ENCODE measurements at places on chromosomes 7 and 10.

DNA sequence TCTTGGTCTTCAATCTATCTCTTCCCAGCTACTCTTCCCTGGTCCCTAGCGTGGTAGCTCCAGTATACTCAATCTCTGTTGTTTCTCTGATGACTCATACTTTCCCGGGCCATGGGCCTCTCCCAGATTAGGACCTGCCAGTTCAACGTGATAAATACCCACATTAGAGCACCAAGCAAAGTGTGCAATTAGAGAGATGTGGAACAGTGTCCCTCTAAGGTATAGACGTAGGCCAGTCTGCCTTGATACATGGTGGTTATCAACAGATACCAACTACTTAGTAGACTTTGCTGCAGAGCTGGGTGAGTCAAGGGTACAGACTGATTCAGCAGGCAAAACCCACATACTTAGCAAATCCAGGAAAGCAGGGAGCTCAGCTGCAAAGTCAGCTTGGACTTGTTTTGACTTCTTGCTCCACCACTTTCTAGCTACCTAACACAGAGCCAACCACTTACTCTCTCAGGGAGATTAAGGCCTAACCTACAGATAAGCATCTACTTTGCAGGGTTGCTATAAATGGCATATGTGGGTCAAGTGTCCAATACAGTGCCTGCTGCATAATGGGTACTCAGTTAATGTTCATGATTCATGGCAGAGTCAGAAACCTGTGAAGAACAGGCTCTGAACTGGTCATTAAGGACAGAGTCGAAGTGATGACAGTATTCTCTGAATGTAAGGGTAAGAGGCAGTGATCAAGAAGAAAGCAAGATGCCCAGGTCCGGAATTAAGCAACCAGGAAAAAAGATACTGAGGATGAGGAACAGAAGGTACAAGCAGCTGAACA lies 176.1 kb downstream of the CHN2 start:
- DNase-seq, result no peak

- no peak for DNase-seq
Measured at GRCh38 chr10:95536894-95537541, 24.2 kb downstream of the SORBS1 start.

GRCh38 chr7:66047426-66047825 lies 28.2 kb upstream of the ASL start:
- DNase-seq, result no peak

DNA sequence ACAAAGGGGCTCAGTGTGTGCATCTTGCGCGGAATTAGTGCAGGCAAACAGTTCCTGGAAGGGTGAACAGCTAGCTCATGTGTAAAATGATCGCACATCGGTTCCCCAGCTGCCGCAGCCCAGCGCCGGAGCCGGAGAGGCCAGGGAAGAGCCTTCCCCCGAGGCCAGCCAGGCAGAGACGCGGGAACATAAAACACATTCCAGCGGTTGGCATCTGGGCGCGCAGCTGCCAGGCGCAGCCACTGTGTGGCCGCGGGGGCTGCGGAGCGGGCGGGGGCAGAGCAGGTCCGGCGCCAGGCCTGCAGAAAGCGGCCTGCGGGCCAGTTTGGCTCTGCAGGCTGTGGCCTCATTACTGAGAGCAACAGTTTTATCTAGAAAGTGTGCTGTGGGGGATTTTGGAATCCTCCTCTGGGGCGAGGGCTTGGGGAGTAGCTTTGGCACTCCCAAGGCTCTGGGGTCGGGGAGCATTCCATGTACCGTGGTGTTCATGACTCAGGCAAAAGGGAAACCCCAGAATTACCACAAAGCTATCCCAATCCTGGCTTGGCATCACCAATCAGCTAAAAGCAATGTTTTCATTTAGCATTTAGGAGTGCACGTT lies 74.3 kb downstream of the SAMD9 start:
- DNase-seq, result no peak

DNA sequence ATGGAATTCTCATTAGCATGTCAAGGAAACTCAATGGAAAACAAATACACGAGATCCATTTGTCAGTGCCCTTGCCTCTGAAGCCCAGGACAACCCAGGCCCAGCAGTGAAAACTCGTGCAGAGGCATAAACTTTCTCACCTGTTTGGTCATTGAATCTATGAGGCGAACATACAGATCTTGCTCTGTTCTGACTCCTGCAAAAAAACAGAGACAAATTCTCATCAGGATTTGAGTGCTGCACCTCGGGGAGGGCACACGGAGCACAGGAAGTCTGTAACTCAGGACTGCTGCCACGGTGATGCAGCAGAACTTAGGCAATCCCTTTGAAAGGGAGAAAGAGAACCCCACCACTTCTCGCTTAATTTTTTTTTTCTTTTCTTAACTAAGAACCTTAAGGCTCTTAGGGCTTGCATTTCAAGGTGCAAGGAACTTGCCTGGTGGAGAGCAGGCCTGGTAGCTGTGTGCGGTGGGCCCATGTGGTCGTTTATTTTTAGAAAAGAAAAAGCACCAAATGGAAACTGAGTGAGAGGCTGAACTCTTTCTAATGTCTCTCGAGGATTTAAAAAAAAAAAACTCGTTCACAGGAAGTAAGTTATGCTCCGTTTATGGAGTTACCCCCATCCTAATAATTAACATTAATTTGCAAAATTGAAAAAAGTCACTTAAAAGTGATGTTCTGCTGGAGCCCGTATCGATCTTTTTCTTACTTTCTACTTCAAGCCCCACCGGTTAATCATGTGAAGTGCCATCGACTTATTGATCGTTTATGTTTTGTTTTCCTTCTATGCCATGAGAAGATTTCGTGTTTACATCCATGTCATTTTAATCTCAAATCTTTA lies 1.8 kb downstream of the EBF3 start:
- DNase-seq, result no peak

DNA sequence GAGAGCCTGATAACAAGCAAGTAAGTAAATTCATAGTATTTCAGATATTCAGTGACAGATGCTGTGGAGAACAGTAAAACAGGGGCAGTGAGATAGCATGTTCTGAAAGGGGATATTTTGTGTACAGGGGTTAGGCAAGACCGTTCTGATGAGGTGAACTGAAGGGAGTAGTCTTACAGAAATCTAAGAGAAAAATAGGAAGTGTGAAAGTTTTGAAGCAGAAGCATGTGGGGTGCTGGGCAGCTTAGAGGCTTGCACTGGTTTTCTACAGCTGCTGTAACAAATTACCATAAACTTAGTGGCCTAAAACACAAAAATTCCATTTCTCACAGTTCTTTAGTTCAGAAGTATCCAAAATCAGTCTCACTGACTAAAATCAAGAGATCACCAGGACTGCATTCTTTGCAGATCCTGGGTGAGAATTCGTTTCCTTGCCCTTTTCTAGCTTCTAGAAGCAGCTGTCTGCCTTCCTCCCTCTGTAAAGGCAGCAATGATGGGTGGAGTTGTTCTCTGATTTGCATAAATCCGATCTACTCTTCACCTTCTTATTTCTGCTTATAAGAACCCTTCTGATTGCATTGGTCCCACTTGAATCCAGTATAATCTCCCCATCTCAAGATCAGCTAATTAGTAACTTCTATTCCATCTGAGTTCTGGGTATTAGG lies 7.5 kb upstream of the KLF14 start:
- no peak for DNase-seq

GRCh38 chr7:143372070-143372469 lies 9.1 kb upstream of the ZYX start:
- peak; percentile 92 for DNase-seq

DNA sequence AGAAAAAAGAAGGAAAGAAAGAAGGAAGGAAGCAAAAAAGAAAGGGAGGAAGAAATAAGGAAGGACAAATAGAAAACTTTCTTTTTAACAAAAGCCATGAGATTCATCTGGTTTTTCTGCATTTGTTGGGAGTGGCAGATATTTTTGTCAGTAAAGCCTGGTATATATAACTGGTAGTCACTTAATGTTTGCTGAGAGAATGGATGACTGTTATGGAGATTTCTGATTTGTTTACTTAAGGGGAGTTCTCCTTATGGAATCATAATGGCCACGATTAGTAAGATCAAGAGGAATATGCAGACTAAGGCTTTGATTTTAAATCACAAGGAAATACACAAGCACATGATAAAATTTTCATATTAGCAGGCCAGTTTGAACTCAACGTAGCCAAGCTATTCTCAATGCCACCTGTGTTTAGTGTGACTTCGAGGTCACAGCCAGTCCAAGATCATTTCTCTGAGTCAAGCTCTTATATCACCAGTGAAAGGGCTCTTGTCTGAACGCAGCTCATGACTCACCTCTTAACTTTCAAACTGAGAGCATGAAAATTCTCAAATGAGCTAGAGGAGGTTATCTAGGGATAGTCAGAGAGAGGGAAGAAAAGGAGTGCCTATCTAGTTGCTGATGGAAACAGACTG lies 445.1 kb upstream of the ZMIZ1 start:
- DNase-seq, result no peak

DNA sequence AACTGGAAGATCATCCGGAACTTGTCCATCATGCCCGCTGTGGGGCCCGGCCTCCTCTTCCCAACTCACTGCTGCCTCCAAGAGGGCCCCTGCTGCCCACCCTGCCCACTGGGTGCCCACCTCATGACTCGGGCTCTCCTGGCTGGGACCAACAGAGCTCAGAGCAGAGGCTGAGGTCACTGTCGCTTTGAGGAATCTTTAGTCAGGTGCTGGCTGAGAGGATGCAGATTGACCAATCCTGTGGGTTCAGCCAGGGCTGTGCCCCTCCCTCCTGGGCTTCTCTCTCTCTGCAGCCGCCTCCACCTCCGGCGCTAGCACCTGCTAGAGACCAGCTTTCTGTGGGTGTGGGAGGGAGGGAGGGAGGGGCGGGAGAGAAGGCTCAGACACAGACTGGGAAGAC lies at the start of gene CALHM1:
TSS of gene CALHM1 (minus strand) at position 181 of the 400 bp plus-strand sequence. CDS start at position 32, 149 bp downstream.
- DNase-seq, result peak; percentile 65

GRCh38 chr10:9762966-9763656 lies 1254.6 kb upstream of the CELF2 start:
- DNase-seq, result no peak

GRCh38 chr7:92904244-92905131 lies 68.1 kb upstream of the CDK6 start:
- no peak for DNase-seq

- DNase-seq, result no peak
Measured at GRCh38 chr7:271266-272107, 18.5 kb upstream of the FOXL3 start.

DNA sequence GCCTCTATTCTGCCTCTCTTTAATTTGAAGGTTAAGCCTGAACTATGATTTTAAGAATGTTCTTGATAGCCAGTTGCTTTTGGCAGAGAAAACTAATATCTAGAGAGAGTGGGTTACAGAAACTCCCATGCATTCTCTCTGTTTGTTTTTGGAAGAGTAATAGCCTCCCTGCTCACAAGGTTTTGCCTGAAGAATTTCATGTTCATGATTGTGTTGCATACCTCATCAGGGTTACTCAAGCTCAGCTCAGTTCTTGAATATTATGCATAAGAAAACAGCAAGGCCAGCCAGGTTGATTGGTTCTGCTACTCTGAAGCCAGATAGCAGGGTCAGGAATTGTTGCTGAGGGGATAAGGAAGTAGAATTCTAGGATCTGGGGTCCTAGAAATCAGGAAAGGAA lies 137.4 kb downstream of the MDFIC start:
- no peak for DNase-seq

- no peak for DNase-seq
Measured at GRCh38 chr10:123361832-123362231, 207.6 kb downstream of the BUB3 start.

- DNase-seq, result no peak
Measured at GRCh38 chr7:77434570-77435275, 18.6 kb upstream of the GSAP start.

DNA sequence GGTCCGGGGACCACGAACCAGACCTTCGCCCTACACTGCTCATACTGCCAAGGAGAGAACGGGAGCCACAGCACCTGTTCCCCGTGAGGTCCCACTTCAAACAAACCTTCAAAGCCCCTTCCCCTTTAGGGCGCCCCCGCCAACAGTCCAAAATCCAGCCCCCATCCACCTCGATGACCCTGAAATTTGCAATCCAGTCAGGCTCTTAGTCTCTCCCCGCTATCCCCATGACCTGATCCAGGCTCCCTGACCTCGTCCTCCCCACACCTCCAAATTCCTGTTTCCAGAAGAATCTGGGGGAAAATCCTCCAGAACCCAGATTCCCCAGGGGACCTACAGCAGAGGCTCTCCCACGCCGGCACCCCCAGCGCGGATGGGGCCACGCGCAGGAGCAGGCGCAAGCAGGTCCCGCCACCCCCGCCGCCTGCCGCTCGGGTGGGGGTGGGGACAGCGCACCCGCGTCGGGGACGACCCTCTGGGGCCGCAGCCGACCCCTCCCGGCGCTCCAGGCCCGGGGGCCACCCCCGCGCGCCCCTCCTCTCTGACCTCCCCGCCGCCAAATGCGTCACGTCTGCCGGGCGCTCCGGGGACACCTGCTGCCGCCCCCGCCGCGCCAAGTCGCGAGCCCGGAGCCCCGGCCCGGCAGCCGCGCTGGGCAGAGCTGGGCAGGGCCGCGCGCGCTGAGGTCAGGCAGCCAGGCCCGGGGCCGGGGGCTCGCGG lies 753 bp downstream of the CAMK2B start:
- DNase-seq, result no peak

DNA sequence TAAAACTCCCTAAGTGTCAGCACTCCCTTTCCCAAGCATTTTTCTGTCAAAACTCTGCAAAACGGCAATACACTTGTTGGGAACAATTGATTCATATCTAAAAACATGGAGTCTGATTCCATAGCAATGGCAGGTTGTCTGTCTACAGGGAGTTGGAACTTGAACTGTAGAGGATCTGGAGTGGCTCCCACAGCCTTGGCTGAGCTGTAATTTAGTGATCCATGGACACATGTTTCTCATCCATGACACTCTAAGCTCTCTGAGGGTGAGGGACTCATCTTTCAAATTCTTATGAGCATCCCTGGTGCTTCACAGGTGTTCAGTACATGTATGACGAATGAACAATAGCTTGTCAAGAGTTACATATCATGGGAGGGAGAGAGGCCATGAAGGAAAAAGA lies 466.1 kb downstream of the GRID1 start:
- DNase-seq, result no peak

DNA sequence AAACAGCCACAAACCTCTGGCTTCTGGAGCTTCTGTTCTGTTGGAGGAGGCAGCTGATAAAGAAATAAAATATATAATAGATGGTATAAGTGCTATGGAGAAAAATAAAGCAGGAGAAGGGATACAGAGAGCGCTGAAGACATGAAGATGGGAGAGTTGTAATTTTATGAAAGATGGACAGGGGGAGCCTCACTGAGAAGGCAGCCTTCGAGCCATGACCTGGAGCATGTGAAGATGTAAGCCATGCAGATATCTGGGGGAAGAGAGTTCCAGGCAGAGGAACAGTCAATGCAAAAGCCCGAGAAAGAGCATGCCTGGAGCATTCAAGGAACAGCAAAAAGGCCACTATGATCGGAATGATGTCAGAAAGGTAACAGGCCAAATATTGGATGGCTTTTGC lies 187.5 kb downstream of the KIAA1217 start:
- DNase-seq, result no peak

- DNase-seq, result no peak
Measured at GRCh38 chr10:633279-634245, 55.9 kb downstream of the DIP2C start.

- no peak for DNase-seq
Measured at GRCh38 chr7:74097937-74098614, 14.5 kb downstream of the LIMK1 start.
